ENCODE measurements at places on chromosomes 6 and 20.

DNA sequence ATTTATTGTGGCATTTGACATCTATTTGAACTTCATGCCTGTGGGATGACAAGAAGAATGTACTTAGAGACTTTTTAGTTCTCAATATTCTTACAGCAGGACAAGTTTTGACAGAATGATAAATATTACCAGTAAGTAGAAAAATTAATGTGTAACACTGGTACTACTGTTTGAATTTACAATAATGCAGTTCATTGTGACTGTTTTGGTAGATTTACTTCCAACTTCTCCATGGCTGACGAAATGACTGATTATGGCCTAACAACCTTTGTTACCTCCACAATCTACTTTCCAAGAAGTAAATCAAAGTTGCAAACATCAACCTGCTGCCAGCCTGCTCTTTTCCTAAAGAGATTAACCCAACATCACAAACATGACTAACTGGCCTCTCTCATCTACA is 38.5 kb downstream of the PAK5 start:
- no peak for DNase-seq

DNA sequence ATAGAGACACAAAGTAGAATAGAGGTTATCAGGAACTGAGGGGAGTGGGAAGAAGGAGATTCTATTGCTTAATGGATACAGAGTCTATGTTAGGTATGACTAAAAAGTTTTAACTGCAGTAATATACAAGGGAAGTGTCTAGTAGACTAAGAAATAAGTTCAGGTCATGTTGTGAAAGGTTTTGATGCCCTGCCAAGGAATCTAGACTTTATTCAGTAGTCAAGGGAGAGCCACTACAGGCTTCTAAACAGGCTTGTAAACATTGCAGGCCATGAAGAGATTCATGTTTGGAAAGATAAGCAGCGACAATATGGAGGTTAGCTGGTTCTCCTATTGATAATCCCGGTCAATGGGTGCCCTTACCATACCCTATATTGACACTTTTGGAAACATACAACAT is 352.8 kb upstream of the SOX4 start:
- DNase-seq: no peak

DNA sequence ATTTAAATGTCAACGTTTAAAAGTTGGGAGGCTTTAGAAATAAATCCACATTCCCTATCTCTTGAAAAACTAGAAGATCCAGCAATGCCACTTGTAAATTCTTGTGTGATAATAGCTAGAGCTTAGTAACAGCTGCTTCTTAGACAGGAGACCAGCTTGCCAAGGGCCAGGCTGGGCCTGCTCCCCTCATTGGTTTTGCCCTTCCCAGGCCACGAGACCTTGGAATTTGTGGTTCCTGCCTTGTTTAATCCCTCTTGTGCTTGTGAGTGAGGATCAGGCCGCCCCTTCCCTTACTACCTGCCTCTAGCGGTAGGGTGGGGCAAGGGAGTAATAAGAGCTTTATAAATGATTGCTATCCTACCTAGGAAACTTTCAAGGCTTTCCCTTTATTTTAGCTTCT is 363.5 kb downstream of the SYNE1 start:
- no peak for DNase-seq

- DNase-seq: no peak
Measured at GRCh38 chr6:137581019-137581707, 87.0 kb upstream of the OLIG3 start.

DNA sequence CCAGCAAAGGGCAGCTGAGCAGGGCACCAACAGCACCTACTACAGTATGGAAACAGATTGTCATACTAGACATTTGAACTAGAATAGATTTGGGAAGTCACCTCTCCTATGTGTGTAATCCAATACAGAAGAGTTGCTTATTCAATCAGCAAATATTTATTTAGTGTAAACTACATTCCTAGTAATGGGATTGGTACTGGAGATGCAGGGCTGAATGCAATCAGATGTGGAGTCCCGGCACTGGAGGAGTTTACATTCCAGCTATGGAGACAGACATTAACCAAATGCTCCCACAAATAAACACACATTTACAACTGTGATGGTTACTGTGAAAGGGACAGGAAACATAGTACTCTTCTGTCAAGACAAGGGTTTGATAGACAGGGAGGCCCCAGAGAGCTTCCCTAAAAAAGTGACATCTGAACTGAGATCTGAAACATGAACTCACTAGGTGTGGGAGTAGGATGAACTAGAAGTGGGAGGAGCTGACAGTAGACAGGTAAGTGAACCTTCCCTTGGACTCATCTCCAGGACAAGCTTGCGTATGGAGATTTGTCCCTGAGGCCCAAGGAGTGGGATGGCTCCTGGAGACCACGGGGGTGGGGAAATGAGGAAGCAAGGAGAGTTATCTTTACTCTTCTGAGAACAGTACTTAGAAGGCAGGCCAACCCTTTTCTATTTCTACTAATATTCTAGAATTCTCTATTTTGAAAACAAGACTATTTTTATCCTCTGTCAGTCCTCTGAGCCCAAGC is 420.5 kb downstream of the MAFB start:
- DNase-seq: no peak

- DNase-seq: no peak
Measured at GRCh38 chr6:128606611-128607010, 86.2 kb upstream of the PTPRK start.

Measured in stimulated activated CD4-positive, alpha-beta T cell treated with anti-CD3 and anti-CD28 coated beads, Interleukin-15, amount 100 ng/mL, for 1 hour (primary cell).